OCI-LY7 (cell line): ENCODE measurements at places on chromosomes 6 and 20. TPM values are rescaled to one million over a fixed set of nuclear protein-coding genes. Genes with fewer than 3 reads are reported as not detected.

GRCh38 chr6:52409499-52409898, 10.6 kb upstream of the EFHC1 start:
- DNase-seq: no peak

CDH26 gene
- 0.26 and 0.36 TPM in 2 replicates for total RNA-seq

DNA sequence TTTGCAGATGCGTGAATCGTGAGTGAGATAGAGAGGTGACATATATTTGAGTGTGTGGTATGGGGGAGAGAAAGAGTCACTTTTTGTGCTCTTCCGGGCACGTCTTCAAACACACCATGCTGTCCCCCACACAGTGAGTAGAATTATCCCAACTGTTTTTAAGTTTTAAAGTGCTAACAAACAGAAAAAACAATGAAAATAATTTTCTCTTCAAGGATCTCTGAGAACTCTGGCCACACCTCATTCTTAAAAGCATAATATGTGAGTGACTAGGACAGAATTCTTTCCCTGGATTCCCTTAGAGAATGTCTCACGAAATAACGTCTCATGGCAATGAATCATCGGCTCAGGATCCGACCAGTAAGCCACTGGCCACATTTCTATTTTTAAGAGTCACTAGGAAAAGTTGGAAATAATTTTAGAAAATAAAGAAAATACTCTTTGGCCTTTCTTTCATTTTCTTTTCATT, 235.7 kb upstream of the ZNF217 start:
- DNase-seq: peak; percentile 21

EEF1A2 gene
- total RNA-seq: 0.92 TPM in 1 of 2 replicates, not detected in the other

- DNase-seq: no peak
Observed at GRCh38 chr6:45555981-45556771, 178.4 kb upstream of the SUPT3H start.

DNA sequence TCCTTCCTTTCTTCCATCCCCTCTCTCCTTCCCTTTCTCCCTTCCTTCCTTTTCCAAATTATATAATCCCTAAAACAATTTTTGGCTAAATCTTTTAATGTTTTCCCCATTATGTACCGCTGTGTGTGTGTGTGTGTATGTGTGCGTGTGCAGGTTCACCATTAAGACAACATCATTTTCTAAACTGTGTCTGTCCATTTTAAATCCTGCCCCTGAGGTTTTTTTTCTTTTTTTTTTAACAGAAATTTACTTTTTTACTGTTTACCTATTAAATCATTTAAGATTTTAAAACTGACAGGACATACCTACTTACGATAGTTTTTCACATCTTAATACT, 366.3 kb upstream of the EPHA7 start:
- no peak for DNase-seq

GRCh38 chr6:24761193-24761835, 13.4 kb upstream of the GMNN start:
- DNase-seq: no peak

DNA sequence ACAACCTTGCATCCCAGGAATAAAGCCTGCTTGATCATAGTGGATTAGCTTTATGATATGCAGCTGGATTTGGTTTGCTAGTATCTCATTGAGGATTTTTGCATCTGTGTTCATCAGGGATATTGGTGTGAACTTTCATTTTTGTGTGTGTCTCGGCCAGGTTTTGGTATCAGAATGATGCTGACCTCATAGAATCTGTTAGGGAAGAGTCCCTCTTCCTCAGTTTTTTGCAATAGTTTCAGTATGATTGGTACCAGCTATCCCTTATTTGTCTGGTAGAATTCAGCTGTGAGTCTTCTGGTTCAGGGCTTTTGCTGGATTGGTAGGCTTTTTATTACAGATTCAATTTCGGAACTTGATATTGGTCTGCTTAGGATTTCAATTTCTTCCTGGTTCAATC, 132.5 kb downstream of the ZFAND3 start:
- DNase-seq: no peak
